ENCODE measurements at places on chromosomes 7 and 10.
A peak's percentile ranks its signal among the peaks of the same experiment; 100 is the strongest.

DNA sequence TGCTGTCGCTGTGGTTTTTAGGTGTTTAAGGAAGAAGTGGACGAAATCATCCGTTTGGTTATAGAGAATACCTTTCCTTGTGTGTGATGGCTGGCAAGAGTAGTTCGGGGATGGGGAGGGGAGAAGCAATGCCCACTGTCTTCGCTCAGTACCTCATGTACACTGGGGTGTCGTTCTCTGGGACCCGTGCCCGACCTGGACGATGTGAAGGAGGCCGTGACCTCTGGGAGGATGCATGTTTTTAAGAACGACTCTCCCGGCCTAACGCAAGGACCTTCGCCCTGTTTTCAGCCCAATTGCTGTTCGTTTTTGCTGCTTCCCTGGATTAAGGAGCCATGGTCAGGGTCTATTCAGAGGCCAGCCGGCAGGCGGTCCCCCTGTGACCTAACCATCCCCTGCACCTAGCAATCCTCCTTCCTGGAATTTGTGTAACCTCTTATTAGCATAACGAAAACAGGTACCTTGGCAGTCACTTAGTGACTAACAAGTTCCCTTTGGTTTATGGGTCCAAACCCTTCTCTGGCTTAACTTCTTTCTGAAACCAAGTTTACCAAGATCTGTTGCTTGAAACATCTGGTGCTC is 1.3 kb downstream of the NFE2L3 start:
- peak; percentile 33 for DNase-seq

- no peak for DNase-seq
Measured at GRCh38 chr7:122789156-122789555, 86.4 kb upstream of the RNF148 start.

- DNase-seq = no peak
Measured at GRCh38 chr10:91197127-91197526, 23.3 kb upstream of the PCGF5 start.

DNA sequence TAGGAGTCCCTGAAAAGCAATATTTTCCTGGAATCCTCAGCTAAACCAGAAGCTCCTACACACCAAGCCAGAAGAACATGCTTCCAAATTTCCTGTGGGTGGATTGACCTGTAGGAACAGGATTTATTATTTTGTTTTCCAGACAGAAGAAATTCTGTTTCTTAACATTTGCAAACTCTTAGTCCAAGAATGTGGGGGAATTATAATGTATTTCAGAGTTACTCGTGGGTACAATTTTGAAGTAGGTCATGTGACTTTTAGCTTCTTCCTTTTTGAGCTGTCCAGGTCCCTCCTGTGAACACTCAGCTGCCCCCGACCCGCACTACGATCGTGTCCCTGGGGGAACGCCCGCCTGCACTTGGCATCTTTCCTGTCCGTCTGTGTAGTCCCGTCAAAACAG is 27.7 kb upstream of the VIPR2 start:
- DNase-seq = no peak

- DNase-seq = no peak
Measured at GRCh38 chr7:148403466-148403993, 187.0 kb upstream of the C7orf33 start.

GRCh38 chr7:95886501-95887090 is 114.2 kb downstream of the DYNC1I1 start:
- no peak for DNase-seq

DNA sequence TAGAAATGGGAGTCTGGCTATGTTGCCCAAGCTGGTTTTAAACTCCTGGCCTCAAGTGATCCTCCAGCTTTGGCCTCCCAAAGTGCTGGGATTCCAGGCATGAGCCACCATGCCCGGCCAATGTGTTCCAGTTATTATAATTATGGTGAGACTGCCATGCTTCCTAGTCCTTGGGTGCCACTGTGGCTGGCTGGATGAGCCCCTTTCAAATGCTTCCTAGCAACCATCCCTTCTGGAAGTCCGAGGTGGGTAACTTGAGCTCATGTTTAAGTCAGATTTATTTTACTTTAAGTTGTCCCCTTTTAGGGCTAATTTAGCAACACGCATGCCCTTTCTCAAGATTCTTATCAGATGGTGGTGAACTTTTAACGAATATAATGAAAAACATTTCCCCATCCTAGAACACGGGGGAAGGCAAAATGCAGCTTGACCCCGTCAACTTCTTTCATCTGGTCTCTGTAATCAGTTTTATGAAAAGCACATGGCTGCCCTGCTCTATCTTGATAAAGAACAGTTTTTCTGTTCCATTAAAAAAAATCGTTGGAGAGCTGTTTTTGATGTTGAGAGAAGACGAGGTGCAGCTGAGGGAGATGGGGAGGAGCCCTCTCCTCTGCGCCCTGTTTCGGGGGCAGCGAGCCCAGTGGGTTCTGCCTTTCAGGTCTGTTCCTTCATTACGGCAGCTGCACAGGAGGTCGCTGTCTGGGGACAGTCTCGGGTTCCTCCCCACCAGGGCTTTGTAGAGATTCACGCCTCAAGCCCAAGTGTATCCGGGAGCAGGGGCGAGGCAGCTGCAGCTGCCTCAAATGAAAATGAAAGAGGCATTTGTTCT is 61.0 kb upstream of the MKI67 start:
- no peak for DNase-seq

GRCh38 chr10:85149766-85150165 is 821.4 kb downstream of the CCSER2 start:
- no peak for DNase-seq

DNA sequence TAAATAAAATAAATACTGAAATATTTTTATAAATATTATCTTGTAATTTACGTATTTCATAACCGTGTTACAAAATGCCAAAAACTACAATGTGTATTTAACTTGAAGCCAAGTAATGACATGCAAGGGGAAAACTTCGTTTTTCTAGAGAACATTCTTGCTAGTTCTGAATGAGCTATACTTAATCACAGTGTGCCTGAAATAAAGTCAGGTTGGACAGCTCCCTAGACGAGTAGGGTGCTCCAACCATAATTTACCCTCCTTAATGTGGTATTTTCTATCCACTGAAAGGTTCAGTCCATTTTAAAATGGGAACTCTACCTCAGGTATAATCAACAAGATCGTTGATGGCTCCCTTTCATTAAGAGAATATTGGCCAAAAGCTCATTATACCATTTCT is 194.5 kb upstream of the AHR start:
- no peak for DNase-seq

DNA sequence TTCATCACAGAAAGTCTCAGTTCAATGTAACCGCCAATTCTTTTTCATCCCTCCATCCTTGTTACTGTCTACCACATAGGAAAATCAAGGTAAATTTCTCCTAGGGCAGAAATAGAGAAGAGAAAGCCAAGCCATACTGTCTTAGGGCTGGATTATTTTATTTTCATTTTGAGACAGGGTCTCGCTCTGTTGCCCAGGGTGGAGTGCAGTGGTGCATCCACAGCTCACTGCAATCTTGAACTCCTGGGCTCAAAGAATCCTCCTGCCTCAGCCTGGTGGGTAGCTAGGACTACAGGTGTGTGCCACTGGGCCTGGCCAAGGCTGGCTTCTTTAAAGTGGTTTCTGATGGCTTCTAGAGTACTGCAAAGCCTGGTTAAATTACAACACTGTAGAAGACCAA is 181.7 kb downstream of the SRPK2 start:
- no peak for DNase-seq

DNA sequence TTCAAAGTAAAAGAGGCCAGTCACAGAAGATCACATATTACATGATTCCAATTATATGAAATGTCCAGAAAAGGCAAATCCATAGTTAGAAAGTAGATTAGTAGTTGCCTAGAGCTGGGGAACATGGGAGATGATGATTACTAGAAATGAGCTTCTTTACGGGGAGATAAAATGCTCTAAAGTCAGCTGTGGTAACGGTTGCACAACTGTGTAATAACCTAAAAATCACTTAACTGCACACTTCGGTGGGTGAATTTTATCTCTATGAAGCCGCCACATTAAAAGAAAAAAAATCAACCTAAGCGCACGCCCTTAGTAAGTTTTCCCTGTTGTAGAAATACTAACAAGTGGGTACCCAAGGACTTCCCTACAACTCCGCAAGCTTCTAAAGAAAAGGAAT is 15.9 kb downstream of the XRCC2 start:
- no peak for DNase-seq

DNA sequence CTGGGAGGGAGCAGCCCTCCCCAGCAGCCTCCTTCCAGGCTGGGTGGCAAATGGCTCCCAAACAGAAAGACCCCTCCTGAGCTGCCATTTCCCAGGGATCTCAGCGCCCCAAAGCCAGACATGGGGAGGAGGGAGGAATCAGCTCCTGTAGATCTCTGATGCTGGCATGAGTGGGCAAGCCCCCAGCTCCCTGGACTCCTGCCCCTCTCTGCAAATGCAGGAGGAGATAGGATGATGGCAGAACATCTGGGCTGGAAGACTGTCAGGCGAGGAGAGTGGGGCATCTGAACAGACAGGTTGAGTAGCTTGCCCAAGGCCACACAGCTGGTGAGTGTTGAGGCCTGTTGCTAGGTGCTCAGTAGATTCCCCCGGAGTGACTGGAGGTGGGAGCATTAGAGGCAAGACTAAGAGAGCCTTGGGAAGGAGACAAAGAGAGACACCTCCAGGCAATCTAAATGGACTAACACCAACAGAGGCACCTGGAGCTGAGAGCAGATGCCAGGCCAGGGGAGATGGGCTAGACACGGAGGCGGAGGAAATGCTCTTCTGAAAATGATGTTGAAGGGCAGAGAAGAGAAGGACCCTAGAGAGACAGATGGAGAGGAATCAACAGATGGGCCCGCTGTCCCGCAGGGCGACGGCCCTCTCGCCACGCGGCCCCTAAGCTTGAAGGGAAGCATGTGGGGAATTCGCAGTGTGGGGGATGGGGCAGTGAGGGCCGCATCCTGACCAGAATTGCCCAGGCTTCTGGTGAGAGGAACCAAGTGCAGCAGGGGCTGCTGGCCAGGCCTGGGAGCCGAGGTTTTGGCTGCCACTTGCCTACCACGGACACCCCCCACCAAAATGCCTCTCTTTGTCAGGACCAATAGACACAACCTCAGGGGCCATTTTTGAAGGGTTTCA is 84.8 kb upstream of the LRRC4 start:
- no peak for DNase-seq

- no peak for DNase-seq
Measured at GRCh38 chr7:158396982-158397862, 190.4 kb downstream of the PTPRN2 start.

DNA sequence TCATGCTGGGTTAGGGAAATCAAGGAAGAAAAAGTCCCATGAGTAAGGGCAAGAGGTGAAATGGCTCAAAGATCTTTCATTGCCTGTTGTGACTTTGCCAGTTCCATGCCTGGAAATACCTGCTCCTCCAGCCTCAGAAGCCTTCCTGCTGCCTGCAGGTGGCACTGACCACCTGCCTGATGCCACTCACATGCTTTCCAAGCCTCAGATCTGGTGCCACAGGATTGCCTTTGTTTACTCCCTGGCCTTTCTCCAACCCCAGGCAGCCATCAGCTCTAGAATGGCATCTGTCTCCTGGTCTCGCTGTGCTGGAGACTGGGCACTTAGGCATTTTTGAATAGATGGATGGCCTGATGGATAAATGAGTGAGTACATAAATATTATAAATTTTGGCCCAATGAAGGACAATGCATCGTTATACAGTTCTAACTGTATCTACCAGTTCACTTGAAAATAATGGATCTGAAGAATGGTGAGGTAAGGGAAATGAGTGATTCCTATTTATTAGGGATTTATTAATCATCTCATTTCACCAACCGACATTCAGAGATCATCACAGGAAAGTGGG is 657.2 kb downstream of the INHBA start:
- DNase-seq = no peak

- DNase-seq = no peak
Measured at GRCh38 chr10:30778769-30779168, 149.2 kb upstream of the LYZL2 start.

DNA sequence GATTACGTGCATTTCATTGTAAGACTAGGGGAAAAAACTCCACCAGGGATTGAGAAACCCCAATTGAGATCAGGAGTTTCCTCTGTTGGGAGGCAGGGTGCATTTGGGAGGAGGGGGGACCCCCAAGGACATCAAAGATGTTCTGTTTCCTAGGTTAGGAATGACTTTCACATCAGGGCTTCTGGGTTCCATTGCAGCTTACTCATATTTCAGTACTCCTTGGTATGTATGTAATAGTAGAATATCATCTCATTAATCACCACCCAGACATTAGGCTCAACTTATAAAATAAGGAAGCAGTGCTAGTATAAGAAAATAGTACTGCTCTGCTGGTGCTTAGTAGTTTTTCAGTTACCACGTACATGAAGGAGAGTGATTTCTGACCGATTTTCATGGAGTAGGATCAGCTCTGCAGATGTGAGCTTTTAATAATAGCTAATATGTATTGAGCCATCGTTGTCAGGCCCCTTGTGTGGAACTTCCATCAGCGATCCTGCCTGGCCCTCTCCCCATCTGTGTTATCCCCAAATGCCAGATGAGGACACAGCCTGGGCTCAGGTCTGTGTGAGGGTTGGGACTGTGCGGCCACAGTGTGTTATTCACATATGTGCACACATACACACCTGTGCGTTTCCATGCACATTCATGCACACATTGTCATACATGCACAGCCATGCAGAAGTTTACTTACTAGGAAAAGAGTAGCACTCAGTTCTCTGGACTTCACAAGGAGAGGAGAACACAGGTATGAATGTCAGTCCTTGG is 23.5 kb downstream of the UPP1 start:
- no peak for DNase-seq

DNA sequence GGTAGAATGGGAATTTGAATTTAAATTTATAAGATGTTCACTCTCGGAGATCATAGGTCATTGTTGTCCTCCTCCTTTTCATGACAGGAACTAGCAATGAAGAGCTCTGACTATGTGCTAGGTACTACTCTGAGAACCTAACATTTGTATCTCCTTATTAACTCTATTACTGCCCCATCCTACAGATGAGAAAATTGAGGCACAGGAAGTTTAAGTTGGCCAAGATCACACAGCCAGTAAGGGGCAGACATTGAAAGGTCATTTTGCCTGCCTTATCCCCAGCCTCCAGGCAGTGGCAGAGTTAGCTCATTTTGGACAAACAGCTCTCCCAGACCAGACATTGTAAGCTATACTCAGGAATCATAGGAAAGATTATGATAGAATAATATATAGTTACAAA is 6.0 kb downstream of the SRGN start:
- DNase-seq = no peak

DNA sequence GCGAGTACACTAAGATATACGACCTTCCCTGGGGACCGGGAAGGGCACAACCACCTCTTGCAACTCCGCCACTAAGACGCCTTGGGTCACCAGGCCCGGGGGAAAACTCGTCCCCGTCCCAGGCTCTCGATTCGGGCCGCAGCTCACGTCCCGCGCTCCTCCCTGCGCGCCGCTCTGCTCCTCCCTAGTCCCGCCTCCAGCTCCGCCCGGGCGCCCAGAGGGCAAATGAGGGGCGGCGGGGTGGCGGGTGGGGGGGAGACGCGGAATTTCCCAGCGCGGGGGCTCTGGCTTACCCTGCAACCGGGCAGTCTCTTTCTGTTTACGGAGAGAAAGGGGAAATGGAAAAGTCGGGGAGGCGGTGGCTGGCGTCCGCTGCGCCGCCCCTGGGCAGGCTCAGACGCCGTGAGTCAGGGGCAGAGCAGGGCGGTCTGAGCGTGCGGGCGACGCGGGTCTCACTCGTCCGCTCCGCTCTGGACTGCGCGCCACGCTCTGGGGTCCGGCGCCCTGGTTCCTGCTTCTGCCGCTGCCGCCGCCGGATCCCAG is at the start of gene MAP3K8:
TSS of gene MAP3K8 (plus strand) at position 455 of the 543 bp plus-strand sequence. CDS start 4,755 bp downstream, outside the sequence.
- DNase-seq = peak; percentile 80
